Endothelial cell (in vitro differentiated cells): ENCODE measurements at places on chromosomes 4 and X.

- no peak overlapping the region for H3K27ac ChIP-seq
- H3K4me1 ChIP-seq: peaks cover 7% of the 10 kb centered on the region
- no peaks in the 10 kb centered on the region for H3K36me3 ChIP-seq
Measured at GRCh38 chr4:26124753-26125321, 196.0 kb upstream of the RBPJ start.

- H3K4me3 ChIP-seq: peak overlapping the region; percentile 53
- peaks cover 3% of the 10 kb centered on the region for H3K27me3 ChIP-seq
- H3K27ac ChIP-seq: peak overlapping the region; percentile 90
- DNase-seq: no peak
- H3K4me1 ChIP-seq: peaks cover 15% of the 10 kb centered on the region
Measured at GRCh38 chr4:165325732-165326512, 1.5 kb upstream of the MSMO1 start.

DNA sequence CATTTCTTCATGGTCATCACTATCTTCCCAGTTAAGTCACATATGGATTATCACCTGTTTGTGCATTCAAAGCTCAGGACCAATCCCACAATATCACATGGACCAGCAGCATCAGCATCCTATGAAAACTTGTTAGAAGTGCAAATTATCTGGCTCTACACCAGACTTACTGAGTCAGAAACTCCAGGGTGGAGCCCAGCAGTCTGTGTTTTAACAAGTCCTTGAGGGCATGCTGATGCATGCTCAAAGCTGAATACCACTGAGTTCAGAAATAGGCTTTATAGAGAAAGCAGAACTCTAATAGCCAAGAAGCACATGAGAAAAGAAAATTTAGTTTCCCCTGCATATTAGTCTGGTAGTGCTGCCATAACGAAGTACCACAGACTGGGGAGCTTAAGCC lies 62.4 kb upstream of the GABRQ start:
- no peaks in the 10 kb centered on the region for H3K4me1 ChIP-seq
- H3K27me3 ChIP-seq: no peaks in the 10 kb centered on the region
- no peak for DNase-seq
- no peaks in the 10 kb centered on the region for H3K36me3 ChIP-seq
- no peak overlapping the region for H3K27ac ChIP-seq
- no peak overlapping the region for H3K4me3 ChIP-seq

GRCh38 chrX:119523664-119524184 lies 41.5 kb downstream of the STEEP1 start:
- no peaks in the 10 kb centered on the region for H3K36me3 ChIP-seq
- H3K27me3 ChIP-seq: no peaks in the 10 kb centered on the region
- H3K27ac ChIP-seq: no peak overlapping the region
- no peak overlapping the region for H3K4me3 ChIP-seq

GRCh38 chrX:103464774-103465117 lies 54.5 kb downstream of the RAB40A start:
- H3K27me3 ChIP-seq: no peaks in the 10 kb centered on the region
- H3K36me3 ChIP-seq: no peaks in the 10 kb centered on the region
- no peak overlapping the region for H3K27ac ChIP-seq
- no peak overlapping the region for H3K4me3 ChIP-seq

DNA sequence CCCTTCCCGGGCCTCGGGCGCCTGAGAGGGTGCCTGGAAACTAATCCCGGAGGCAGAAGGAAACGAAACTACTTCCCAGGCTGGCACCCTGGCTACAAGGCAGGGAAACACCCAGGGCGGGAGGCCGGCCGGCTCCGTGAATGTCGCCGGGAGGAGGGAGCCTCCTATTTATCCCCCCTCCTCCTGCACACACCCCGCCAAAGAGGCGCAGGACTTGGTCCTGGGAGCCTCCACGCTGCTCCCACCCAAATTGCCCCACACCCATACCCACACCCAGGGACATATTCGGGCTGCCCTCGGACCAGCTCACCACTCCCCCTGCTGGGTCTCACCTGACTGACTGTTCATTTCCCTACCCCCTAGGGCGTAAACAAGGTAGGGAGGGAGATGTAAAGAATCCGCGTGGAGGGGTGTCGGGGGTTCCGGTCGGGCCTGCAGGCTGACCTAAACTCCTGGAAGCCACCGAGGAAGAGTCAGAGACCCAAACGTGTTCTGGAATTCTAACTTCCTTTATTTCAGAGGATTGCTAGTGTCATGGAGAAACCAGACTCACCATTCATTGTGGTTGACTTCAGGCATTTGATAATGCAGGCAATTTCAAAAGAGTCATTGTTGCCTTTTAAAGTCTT lies at the start of gene BTC:
Gene BTC (minus strand): TSS at position 142 of the 629 bp plus-strand sequence. CDS start 198 bp downstream, outside the sequence.
- peak; percentile 38 for DNase-seq
- no peaks in the 10 kb centered on the region for H3K4me1 ChIP-seq
- peak within 1 kb of the TSS; percentile 88 for H3K4me3 ChIP-seq
- no peaks in the 10 kb centered on the region for H3K36me3 ChIP-seq

GRCh38 chr4:81722290-81722851 lies 250.7 kb upstream of the RASGEF1B start:
- no peak overlapping the region for H3K27ac ChIP-seq
- no peak overlapping the region for H3K4me3 ChIP-seq
- no peak for DNase-seq
- peaks cover 22% of the 10 kb centered on the region for H3K4me1 ChIP-seq
- no peaks in the 10 kb centered on the region for H3K27me3 ChIP-seq
- no peaks in the 10 kb centered on the region for H3K36me3 ChIP-seq

DNA sequence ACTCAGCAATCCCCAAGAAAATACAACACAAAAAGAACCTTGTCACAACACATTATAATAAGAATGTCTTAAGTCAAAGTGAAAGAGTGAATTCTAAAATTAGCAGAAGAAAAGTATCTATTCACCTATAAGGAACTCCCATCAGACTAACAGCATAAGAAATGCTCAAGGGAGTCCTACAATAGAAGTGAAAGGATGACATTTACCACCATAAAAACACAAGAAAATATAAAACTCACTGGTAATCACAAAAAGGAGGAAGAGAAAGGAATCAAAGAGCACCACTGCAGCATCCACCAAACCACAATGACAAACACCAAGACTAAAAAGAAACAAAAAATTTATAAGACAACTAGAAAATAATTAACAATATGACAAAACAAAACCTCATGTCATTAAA lies 257.0 kb upstream of the AGTR2 start:
- no peaks in the 10 kb centered on the region for H3K36me3 ChIP-seq
- DNase-seq: no peak
- no peaks in the 10 kb centered on the region for H3K4me1 ChIP-seq
- H3K27ac ChIP-seq: no peak overlapping the region
- no peaks in the 10 kb centered on the region for H3K27me3 ChIP-seq

- no peak overlapping the region for H3K4me3 ChIP-seq
- peaks cover 1% of the 10 kb centered on the region for H3K27me3 ChIP-seq
- H3K27ac ChIP-seq: no peak overlapping the region
Measured at GRCh38 chr4:7168106-7168505, 24.2 kb upstream of the SORCS2 start.

DNA sequence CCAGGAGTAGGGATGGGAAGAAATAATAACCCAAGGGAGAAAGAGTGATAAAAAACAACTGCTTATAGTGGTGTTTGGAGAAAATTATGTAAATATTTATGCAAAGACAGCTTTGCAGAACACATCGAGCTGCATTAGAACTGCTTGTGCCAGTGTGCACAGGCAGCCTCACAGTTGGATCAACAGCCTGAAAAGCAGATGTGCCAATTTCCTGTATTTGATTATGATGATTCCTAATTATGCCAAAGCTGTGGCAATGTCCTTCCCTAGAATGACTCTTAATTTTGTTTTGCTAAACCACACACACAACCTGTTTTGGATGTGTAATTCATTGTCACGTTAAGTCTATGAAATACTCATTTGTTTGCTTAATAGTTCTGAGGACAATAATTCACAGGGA lies 30.6 kb upstream of the ANTXR2 start:
- DNase-seq: no peak
- H3K27me3 ChIP-seq: no peaks in the 10 kb centered on the region
- H3K4me1 ChIP-seq: no peaks in the 10 kb centered on the region
- no peaks in the 10 kb centered on the region for H3K36me3 ChIP-seq
- H3K4me3 ChIP-seq: no peak overlapping the region

- no peaks in the 10 kb centered on the region for H3K36me3 ChIP-seq
- H3K4me1 ChIP-seq: no peaks in the 10 kb centered on the region
- no peak overlapping the region for H3K27ac ChIP-seq
- H3K27me3 ChIP-seq: no peaks in the 10 kb centered on the region
- no peak overlapping the region for H3K4me3 ChIP-seq
Measured at GRCh38 chr4:132269303-132269990, 879.6 kb upstream of the PCDH10 start.

- no peak for DNase-seq
- no peaks in the 10 kb centered on the region for H3K4me1 ChIP-seq
- H3K4me3 ChIP-seq: no peak overlapping the region
- H3K27me3 ChIP-seq: no peaks in the 10 kb centered on the region
- H3K27ac ChIP-seq: no peak overlapping the region
- H3K36me3 ChIP-seq: no peaks in the 10 kb centered on the region
Measured at GRCh38 chr4:148203056-148203898, 238.9 kb downstream of the NR3C2 start.

DNA sequence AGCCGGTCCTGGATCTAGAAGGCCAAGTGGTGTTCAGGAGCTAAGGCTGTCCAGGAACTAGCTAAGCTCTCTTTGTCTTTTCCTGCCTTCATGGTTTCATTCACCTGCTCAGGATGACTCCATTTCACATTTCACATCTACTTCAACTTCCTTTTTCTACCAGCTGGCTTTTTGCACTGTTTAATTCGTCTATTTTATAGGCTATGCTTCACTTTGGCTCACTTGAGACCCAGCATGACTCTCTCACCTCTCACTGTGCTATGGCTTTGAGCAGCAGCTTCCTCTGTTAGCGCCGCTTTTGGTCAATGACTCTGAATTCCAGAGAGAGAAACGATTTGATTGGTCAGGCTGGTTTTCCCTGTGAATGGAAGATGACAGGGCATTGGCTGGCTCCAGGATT lies 213.5 kb upstream of the CLNK start:
- no peaks in the 10 kb centered on the region for H3K36me3 ChIP-seq
- no peak overlapping the region for H3K4me3 ChIP-seq
- no peak overlapping the region for H3K27ac ChIP-seq

DNA sequence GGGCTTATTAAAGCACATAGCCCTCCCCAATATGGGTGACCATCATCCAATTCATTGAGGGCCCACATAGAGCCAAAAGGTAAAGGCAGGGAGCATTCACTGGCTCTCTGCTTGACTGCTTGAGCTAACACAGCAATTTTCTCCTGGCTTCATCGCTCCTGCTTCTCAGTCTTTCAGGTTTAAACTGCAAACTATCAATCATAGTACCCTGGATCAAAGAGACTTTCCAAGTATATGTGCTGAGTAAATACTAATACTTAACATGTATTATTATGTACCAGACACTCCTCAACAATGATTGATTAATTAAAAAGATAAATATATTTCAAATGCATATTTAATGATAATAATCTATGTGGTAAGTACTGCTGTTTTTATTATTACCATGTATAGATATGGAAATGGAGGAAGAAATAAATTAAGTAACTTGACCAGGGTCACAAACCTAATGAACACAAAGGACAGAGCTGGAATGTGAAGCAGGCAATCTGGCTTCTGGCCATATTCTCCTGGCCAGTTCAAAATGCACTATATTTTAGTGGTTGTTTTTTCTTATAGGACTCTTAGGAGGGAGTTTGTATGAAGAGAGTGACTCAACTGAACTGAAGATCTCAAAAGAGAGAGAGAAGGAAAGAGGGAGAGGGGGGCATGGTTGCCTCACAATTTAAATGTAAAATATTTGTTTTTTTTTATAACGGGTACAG lies 1197.3 kb downstream of the TECRL start:
- H3K36me3 ChIP-seq: no peaks in the 10 kb centered on the region
- H3K27ac ChIP-seq: no peak overlapping the region
- H3K27me3 ChIP-seq: no peaks in the 10 kb centered on the region
- DNase-seq: no peak
- H3K4me3 ChIP-seq: no peak overlapping the region
- H3K4me1 ChIP-seq: no peaks in the 10 kb centered on the region

DNA sequence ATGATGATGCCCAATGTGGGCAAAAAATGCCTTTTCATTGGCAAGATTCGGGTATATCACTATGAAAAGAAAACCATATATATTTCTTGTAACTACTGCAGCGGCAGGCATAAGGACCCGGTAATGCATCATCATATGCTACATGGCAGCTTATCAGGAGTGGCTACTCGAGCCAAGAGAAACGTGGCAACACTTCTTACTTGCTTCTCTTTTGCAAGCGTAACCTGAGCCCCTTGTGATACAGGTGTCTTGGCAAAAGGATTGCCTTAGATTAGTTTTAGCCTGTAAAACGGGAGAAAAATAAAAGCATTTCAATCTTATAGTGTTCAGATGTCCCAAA lies 280.3 kb downstream of the SPRY1 start:
- H3K4me1 ChIP-seq: peaks cover 7% of the 10 kb centered on the region
- H3K27me3 ChIP-seq: no peaks in the 10 kb centered on the region
- H3K27ac ChIP-seq: no peak overlapping the region
- H3K4me3 ChIP-seq: no peak overlapping the region
- DNase-seq: no peak

GRCh38 chr4:126530996-126531585 lies 1101.7 kb upstream of the INTU start:
- H3K4me1 ChIP-seq: peaks cover 4% of the 10 kb centered on the region
- H3K27ac ChIP-seq: no peak overlapping the region
- no peaks in the 10 kb centered on the region for H3K36me3 ChIP-seq
- no peak for DNase-seq
- H3K4me3 ChIP-seq: no peak overlapping the region

GRCh38 chr4:101198682-101199339 lies 148.5 kb downstream of the PPP3CA start:
- DNase-seq: no peak
- H3K36me3 ChIP-seq: no peaks in the 10 kb centered on the region
- H3K4me3 ChIP-seq: no peak overlapping the region
- peaks cover 9% of the 10 kb centered on the region for H3K4me1 ChIP-seq

- no peaks in the 10 kb centered on the region for H3K4me1 ChIP-seq
- no peak overlapping the region for H3K27ac ChIP-seq
- no peaks in the 10 kb centered on the region for H3K36me3 ChIP-seq
- H3K4me3 ChIP-seq: no peak overlapping the region
- no peak for DNase-seq
- no peaks in the 10 kb centered on the region for H3K27me3 ChIP-seq
Measured at GRCh38 chrX:104098919-104099318, 13.4 kb upstream of the ZCCHC18 start.

DNA sequence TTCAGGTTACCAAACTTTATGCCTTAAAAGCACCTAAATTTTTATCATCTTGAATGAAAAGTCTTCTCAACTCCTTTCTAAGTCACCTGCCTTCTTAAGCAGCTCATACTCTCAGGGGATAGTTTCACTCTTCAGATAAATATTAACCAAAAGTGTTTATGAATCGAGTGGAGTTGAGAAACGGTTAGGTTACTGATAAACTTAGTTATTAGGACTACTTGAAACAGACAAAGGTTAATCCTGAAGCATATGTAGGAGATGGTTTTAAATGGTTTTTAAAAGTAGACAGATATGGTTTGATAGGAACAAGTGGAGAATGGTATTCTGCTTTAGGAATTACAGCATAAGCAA lies 32.8 kb downstream of the CLDN22 start:
- H3K36me3 ChIP-seq: peaks cover 20% of the 10 kb centered on the region
- H3K27ac ChIP-seq: no peak overlapping the region
- H3K27me3 ChIP-seq: peaks cover 2% of the 10 kb centered on the region
- DNase-seq: no peak
- no peak overlapping the region for H3K4me3 ChIP-seq
- peaks cover 13% of the 10 kb centered on the region for H3K4me1 ChIP-seq
